NCI-H187 treated with DMSO at 0.1 percent for 48 hours (cell line): ENCODE measurements at places on chromosomes 4 and X.

- DNase-seq: no peak
Measured at GRCh38 chrX:20132666-20133065, 9.0 kb downstream of the EIF1AX start.

- DNase-seq: no peak
Measured at GRCh38 chr4:125313989-125314667, 627 bp upstream of the FAT4 start.

DNA sequence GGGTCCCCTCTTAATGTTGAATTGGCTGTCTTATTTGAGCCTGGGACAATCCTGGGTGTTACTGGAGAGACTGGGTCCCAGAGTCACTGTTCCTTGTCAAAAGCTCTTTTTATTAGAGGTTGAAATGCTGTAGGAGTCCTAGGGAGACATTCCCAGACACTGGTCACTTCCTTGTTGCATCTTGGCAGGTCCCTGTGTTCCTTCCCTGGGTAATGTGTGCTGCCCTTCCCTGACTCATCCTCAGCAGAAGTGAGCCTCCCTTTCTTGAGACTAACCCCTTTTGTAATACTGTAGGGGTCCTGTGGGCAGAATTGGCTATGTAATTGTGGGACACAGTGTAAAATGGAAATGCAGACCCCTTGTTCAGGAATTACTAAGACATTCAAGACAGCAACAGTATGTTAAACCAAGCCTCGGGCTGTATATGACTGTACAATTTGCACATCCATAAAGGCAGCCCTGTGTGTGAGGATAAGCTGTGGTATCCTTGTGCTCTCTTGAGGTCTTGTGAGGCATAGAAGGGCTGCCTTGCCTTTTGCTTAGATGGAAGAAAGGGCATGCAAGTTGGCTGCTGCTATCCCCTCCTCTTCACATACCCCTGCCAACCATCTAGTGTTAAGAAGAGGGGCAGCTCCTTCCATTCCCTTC lies 53.5 kb downstream of the DCLK2 start:
- DNase-seq: no peak

DNA sequence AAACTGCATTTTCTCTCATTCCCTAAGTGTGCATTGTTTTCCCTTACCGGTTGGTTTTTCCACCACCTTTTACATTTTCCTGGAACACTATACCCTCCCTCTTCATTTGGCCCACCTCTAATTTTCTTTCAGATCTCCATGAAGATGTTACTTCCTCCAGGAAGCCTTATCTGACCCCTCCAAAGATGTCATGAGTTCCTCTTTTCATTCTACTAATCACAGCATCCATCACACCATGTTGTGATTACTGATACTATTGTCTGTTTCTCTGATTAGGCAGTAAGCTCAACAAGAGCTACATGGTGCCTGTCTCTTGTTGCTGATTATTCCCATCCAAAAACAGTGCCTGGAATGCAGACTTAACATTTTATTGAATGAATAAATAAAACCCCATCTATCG lies 2.9 kb upstream of the AFP start:
- no peak for DNase-seq

GRCh38 chr4:152514356-152514755 lies 21.5 kb downstream of the FBXW7 start:
- no peak for DNase-seq

- DNase-seq: no peak
Measured at GRCh38 chrX:56221101-56221500, 11.1 kb upstream of the KLF8 start.

- DNase-seq: no peak
Measured at GRCh38 chr4:173538148-173538908, 8.3 kb upstream of the HAND2 start.

- DNase-seq: no peak
Measured at GRCh38 chr4:20318909-20319277, 67.2 kb downstream of the SLIT2 start.

- no peak for DNase-seq
Measured at GRCh38 chr4:173652283-173652931, 122.4 kb upstream of the HAND2 start.

GRCh38 chr4:38306482-38307071 lies 346.4 kb downstream of the PTTG2 start:
- DNase-seq: no peak

DNA sequence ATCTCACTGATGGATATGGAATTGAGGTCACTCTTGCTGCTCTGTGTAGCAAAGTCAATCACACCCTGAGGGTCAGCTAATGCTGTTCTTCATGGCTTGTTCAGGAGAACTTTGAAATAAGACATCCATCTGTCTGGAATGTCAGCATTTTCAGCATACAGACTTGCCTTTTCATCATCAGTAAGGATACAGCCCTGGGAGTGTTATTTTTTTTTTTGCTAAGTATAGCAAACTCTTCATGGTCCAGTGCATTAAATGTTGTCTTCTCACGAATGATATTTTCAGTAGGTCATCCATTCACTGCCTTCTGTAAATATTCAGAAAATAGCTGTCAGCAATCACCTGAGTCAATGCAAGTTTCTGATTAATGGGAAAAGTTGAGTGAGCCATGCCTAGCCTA lies 268.8 kb upstream of the SMIM31 start:
- no peak for DNase-seq

DNA sequence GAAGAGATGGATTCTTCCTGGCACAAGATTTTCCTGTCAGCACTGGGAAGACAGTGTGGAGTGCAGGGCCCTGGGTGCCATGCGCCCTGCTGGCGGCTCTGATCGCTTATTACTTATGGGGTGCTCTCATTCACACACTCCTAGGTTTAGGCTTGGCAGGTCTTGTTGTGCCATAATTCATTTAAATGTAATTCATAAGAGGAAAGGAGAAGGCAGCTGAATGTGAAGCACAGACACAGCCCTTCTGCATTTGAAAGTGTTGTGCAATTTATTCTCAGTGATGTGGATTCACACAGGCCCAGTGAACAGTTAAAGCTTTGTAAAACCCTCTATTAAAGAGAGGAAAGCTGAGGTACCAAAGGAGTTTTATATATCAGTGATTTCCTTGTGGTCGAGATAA lies 249.7 kb downstream of the C4orf33 start:
- DNase-seq: no peak

DNA sequence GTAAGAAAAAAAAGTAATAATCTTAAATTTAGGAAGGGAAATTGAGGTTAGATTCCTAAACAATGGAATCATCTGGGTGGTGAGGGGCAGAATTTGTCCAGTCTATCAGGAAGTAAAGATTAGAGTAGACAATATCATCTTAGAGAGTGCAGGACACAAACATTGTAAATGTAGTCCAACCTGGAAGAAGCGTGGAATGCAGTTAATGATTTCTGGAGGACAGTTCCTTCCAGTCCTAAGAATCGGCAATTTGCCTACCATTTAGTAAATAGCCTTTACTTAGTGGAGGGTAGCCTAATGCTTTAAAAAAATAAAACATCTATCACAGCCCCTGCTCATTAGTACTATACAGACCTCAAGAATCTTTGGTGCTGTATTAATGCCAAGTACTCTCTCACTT lies 147.5 kb upstream of the TTC29 start:
- DNase-seq: no peak

GRCh38 chrX:129188231-129188630 lies 335.1 kb downstream of the SMARCA1 start:
- no peak for DNase-seq

DNA sequence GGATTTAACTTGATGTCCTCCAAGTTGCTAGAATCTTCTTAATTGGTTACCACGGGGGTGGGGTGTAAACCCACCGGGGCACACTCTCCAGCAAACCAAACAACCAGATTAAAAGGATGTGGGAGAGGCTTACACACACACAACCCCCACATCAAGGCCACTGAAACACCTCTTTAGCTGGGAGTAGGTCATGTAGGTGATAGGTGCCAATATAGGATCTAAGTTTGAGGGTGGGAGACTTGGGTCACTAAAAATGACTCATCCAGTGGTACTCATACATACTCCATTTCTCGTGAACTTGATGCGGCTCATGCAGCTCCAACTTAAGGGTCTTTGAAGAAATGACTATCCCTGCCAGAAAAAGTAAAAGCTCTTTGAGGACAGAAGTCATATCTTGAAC lies 20.5 kb upstream of the CD40LG start:
- DNase-seq: no peak

- DNase-seq: no peak
Measured at GRCh38 chr4:126526335-126526734, 1106.4 kb upstream of the INTU start.

- no peak for DNase-seq
Measured at GRCh38 chrX:1423215-1423614, 29.5 kb downstream of the ASMTL start.

DNA sequence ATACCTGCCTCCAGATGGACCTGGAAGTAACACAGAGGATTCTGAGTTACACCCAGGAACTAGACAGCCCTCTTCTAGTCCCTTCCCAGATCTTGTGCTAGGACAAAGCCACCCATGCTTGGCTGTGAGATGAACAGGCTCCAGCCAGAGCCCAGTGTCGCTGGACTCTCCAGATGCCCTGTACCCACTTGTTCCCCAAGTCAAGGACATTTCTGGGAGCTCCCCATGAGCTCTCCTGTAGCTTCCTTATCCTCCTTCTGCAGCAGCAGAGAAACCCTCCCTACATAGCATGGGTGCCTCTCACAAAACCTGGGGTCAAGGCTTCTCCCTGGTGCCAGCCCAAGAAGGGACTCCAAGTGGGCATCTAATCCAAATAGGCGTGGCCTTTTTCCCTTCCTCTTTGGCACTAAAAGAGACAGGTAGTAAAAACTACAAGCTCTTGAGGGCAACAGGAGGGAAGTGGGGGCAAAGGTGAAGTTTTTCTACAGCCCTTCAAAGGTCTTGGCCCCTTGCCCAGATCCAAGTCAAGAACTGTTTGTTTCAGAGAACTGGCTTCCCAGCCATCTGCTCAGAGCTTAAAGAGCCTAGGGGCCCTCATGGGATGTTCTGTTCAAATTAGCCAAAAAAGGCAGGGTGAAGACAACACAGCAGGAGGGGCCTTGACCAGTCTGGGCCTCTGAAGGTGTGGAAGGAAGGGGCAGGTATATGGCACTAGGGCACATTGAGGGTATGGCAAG lies 8.5 kb upstream of the ERCC6L start:
- DNase-seq: no peak

DNA sequence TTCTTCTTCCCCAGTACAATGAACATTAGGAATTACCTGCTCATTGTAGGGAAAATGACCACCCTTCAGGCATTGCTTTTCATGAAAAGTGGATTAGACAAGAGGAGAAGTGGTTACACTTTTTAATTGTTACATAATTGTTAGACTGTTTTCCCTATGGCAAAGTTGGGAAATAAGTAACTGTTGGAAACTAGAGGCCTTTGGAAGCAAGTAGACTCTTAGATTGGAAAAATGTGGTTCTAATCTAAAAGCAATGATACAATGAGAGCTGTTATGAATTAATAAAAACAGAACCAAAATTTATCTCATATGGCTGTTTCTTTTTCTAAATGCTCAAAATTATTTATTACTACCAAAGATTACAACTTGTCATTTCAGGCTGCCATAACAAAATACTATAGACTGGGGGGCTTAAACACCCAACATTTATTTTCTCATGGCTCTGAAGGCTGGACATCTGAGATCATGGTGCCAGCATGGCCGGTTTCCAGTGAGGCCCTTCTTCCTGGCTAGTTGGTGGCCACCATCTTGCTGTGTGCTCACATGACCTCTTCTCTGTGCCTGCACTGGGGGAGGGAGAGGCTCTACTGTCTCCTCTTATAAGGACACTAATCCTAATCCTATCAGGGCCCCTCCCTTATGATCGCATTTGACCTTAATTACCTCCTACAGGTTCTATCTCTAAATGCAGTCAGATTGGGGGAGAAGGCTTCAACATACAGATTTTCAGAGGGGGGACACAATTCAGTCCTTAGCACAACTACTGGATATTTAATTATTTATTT lies 12.5 kb downstream of the CC2D2A start:
- no peak for DNase-seq

DNA sequence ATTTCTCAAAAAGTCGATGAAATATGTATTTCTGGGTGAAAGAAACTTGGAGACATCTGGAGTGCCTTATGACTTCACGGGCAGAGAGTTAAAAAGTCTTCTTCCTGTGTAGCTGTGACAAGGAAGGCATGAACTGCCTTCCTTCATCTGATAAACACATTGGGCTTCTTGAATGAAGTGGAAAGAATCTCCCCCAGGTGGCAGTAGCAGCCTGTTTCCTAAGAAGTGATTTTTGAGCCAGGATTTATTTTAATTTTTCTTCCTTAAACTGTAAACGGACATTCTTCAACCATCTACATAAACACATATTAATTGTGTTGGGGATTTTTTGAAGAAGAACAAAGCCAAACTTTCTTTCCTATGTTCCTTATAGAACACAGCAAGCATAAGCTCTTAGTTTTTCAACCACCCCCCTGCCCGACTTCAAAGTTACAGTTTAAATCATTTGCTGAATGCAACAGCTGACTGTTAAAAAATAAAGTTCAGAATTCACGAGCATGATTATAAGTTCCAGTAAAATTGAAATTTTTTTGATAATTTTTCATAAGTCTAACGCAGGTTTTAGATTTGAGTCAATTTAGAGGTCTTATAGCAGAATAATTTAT lies 980 bp upstream of the GIMD1 start:
- DNase-seq: no peak

DNA sequence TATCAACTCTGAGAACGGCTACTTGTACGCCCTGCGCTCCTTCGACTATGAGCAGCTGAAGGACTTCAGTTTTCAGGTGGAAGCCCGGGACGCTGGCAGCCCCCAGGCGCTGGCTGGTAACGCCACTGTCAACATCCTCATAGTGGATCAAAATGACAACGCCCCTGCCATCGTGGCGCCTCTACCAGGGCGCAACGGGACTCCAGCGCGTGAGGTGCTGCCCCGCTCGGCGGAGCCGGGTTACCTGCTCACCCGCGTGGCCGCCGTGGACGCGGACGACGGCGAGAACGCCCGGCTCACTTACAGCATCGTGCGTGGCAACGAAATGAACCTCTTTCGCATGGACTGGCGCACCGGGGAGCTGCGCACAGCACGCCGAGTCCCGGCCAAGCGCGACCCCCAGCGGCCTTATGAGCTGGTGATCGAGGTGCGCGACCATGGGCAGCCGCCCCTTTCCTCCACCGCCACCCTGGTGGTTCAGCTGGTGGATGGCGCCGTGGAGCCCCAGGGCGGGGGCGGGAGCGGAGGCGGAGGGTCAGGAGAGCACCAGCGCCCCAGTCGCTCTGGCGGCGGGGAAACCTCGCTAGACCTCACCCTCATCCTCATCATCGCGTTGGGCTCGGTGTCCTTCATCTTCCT lies 2.7 kb downstream of the PCDH10 start:
- no peak for DNase-seq

DNA sequence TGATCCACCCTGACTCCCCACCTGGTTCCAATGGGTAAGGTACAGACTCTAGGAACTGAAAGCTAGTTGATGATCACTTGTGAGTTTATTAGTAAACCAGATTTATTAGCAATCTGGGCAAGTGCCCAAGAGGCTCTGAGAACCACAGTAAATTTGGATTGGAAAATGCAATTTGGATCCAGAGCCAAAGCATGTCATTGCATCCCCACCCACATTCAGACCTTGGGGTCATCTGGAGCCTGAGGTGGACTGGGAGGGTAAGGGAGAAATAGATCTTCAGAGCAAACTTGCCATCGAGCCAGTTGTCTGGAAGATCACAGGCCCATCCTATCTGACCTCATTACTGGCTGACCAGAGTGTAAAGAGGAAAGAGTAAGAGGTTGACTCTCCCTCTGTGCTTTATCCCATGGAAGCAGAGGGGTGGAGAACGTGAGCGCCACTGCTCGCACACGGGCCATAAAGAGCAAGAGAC lies 78.7 kb upstream of the RASGEF1B start:
- DNase-seq: no peak

- no peak for DNase-seq
Measured at GRCh38 chr4:8079916-8080753, 78.5 kb downstream of the ABLIM2 start.

- no peak for DNase-seq
Measured at GRCh38 chr4:140615451-140615850, 46.7 kb upstream of the UCP1 start.

GRCh38 chr4:180560896-180561295 lies 1682.3 kb upstream of the TENM3 start:
- DNase-seq: no peak
